ENCODE measurements at places on chromosomes 2 and 18. TPM values are rescaled to one million over a fixed set of nuclear protein-coding genes. Genes with fewer than 3 reads are reported as not detected.

The AGAP1 gene
- total RNA-seq = 14.7 TPM

The REG3A gene
- total RNA-seq = not detected

The OSBPL6 gene
- 3.1 TPM for total RNA-seq

The ZNF2 gene
- 4.1 TPM for total RNA-seq

The SOCS6 gene
- total RNA-seq = 27.4 TPM

The DNAJC5G gene
- total RNA-seq = not detected

The ASAP2 gene
- total RNA-seq = 20.4 TPM

The DPP4 gene
- 1.2 TPM for total RNA-seq

The IGFBP2 gene
- total RNA-seq = 56.6 TPM

The NCKAP1 gene
- total RNA-seq = 213 TPM

The SKOR2 gene
- total RNA-seq = not detected

The NOSTRIN gene
- 1.6 TPM for total RNA-seq

The UGGT1 gene
- 77.6 TPM for total RNA-seq

The CDK5R2 gene
- total RNA-seq = 0.03 TPM

The MYL1 gene
- not detected for total RNA-seq
